ENCODE measurements at places on chromosomes 11 and 22. TPM values are rescaled to one million over a fixed set of nuclear protein-coding genes. Genes with fewer than 3 reads are reported as not detected.
A peak's percentile ranks its signal among the peaks of the same experiment; 100 is the strongest.

SLC6A5 gene
- not detected for total RNA-seq

MMP26 gene
- total RNA-seq, result not detected

DERL3 gene
- total RNA-seq, result not detected

MS4A6A gene
- 0.52 TPM for total RNA-seq

MRGPRX1 gene
- not detected for total RNA-seq

SAA1 gene
- 8.6 TPM for total RNA-seq

ATG16L2 gene
- total RNA-seq, result 15.2 TPM

OTOG gene
- 0.07 TPM for total RNA-seq

LRRN4CL gene
- 0.71 TPM for total RNA-seq

OOSP2 gene
- total RNA-seq, result not detected

IPO7 gene
- 186 TPM for total RNA-seq

FAM111A gene
- total RNA-seq, result 30.3 TPM

GRCh38 chr11:64644647-64645275 lies 53.7 kb downstream of the SLC22A12 start:
- no peak for DNase-seq

DNA sequence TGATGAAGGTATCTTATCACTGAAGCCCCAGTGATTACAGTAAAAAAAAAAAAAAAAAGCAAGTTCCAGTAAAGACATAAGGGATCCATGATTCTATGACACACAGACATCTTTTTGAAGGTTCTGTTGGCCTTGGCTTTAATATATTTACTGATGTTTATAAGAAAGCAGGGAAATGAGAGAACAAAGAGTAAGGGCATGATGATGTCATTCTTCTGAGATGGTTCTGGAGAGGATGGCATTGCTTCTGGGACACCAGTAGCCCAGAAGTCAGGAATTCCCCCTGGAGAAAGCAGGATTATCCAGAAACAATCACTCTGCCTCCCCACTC lies 233.6 kb downstream of the FAM76B start:
- no peak for DNase-seq

DNA sequence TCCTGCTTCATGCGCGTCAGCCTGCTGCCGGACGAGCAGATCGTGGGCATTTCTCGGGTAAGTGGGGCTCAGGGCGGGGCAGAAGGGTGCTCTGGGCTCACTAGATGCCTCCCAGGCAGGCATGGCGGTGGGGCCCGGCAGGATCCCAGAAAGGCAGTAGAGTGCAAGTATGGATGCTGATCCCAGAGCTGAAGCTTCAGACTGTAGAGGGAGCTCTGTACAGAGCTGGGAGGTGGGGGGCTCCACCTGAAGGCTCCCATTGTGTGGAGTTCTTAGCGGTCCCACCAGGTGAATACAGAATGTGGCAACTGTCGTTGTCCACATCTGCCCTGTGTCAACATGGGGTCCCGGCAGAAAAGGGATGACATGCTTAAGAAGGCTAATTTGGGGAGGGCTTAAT lies 16.5 kb upstream of the RHOD start:
- DNase-seq, result no peak

GRCh38 chr22:40603088-40603605 lies 33.4 kb downstream of the MRTFA start:
- no peak for DNase-seq

DNA sequence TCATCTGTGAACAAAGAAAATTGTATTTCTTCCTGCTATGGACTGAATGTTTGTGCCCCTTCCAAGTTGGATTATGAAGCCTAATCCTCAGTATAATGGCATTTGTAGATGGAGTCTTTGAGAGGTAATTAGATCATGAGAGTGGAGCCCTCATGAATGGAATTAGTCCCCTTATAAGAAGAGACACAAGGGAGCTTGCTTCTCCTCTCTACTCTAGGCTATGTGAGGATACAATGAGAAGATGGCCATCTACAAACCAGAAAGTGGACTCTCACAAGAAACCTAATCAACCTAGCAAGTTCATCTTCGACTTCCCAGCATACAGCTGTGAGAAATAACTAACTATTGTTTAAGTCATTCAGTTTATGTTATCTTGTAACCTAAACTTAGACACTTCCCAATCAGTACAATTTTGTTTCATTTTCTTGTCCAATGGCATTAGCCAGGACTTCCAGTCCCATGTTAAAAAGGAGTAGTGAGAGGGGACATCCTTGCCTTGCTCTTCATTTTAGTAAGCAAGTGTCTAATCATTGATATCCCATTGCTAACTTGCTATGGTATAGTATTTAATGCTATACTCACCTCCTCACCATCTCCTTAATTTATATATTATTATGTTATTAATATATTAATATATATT lies 45.7 kb downstream of the PDGFD start:
- no peak for DNase-seq

GRCh38 chr11:89405629-89406028 lies 85.5 kb downstream of the NOX4 start:
- DNase-seq, result peak; percentile 6

DNA sequence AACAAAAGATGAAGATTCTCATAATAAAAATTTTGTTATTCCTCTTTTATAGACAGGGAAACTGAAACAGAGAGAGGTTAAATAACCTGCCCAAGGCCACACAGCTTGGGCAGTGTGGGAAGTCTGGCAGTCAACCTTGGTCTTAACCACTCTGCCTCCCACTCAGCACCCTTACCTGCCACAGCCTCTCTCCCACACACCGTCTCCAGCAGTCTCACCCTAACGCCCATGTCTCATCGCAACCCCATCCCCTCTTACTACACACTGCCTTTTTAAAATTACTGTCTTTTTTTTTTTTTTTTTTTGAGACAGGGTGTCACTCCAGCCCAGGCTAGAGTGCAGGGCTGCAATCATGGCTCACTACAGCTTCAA lies 25.0 kb downstream of the ARRB1 start:
- no peak for DNase-seq

DNA sequence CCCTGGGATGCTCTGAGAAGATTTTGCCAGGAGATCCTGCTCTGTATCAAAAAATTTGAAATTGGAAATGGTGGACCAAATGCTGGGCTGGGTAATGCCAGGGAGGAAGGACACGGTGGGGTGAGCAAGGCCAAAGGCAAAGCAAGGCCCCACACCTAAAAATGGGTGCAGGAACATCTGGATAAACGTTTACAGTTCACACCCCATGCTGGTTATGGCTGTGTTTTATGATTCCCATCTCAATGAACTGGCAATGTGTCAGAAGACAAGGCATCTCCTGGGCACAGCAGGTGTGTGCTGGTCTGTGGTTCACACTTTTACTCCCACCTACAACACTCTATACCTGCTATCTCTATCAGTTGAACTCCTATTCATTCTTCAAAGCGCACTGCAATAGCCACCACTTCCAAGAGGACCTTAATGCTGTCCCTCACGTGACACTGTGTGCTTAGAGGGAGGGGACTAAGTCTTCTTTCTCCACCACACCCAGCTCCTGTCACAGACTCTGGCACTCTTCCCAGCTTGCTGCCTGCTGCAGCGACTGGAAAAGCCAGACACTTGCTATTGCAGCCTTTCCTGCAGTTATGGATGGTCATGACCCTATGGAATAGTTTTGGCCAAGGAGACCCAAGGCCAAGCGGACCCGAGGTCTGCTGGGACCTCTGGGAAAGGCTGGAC lies 277.5 kb downstream of the CTTN start:
- DNase-seq, result peak; percentile 12

DNA sequence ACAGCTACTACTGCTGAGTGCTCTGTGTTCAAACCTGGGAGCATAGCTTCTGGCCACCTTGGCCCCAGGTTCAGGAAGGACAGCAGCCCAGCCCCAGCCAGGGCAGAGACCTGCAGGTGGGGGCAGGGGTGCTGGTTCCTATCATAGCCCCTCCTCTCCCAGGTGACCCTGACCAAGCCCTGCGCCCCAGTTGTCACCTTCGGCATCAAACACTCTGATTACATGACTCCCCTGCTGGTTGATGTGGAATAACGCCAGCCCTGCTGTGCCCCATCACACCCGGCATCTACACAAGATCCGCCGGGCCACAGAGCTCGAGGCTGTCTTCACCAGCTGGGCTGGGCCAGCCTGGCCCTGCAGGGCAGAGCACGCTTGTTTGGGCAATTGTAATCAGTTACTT lies 6.9 kb downstream of the SCGB1C1 start:
- DNase-seq, result no peak

GRCh38 chr11:131195661-131196517 lies 174.5 kb upstream of the NTM start:
- no peak for DNase-seq

DNA sequence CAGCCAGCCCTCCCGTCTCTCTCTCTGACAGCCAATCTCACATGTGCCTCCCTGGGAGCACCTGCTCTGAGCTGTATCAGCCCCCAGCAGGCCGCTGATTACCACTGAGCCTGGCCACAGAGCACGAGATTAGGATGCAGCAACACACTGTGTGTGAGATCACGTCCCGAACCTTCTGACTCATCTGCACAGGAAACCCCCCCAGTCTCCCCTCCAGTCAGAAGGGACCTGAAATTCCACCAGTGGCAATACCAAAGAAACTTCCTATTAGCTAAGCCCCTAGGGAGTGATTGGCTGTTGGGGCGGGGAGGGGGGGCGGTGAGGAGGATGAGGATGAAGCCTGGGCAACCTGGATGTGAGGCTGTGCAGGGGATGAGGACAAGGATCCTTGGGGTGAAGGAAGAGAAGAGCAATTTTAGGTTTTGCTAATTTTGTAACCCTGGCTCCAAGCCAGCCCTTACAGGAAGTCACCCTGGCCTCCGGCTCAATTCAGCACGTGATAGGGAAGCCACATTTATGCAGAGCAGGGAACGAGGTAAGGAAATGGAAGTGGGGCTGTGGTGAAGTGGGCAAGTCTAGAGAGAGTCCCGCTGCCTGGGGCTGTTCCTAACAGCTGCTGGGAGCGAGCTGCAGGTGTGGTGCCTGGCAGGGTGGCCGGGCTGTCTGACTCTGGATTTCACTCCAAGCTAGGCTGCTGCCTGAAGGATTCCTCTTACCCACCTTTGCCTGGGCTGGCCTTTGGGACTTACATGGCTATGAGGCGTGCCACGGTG lies 1.9 kb downstream of the SLC43A3 start:
- no peak for DNase-seq

DNA sequence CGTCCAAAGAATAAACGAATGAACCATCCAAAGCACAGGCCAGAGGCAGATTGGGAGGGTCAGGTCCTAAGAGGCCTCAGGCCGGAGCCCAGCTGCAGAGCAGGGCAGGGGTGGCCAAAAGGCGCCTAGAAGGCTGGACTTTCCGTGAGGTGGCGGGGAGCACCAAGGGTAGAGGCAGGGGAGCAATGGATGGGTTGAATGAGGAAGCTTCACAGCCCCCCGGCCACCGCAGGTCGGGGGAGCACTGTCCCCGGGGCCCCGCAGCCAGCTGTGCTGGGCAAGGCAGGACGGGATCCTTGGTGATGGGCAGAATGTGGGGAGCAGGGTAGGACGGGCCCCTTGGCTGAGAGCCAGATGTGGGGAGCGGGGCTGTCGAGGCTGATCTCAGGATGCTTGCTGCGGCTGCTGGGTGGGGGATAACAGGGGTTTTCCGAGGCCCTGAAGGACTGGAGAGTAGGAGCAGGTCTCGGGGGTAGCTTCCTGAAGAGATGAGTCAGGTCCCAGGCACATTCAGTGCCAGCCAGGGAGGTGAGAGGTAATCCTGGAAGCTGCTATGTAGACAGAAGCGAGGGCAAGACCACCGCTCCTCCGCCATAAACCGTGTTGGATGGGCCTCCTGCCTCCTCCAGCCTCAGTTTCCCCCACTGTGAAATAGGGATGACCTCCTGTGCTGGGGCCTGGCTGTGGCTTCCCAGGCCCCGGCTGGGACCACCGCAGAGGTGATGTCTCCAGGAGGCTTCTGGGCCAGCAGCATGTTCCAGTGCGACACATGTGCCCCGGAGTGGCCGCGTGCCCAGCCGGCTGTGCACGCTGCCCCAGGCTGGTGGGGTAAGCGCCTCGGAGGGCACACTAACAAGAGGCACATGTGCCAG lies 34.6 kb upstream of the KCNQ1OT1 start:
- DNase-seq, result no peak

- DNase-seq, result peak; percentile 74
These were observed 75.8 kb downstream of the CD44 start for GRCh38 chr11:35214792-35215193.

GRCh38 chr11:8070417-8071115 lies 10.4 kb upstream of the TUB start:
- DNase-seq, result peak; percentile 21

DNA sequence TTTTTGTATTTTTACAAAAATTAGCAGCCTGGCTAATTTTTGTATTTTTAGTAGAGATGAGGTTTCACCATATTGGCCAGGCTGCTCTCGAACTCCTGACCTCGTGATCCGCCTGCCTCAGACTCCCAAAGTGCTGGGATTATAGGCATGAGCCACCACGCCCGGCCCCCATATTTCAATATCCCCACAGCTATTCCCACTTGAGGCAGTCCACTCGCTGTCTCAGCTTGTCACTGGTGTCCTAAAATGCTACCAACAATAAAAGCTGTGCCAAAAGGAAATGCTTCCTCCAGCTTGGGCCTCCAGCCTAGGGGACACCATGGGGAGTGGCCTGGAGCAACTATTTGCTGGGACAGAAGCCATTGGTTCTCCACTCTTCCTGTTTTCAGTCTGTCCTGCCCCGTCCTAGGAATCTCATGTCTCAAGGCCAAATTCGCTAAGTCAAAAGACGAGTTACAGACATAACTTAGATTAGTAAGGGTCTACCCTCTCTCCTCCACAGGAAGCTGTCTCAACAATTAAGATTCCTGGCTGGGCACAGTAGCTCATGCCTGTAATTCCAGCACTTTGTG lies 7.3 kb upstream of the SPINDOC start:
- no peak for DNase-seq

DNA sequence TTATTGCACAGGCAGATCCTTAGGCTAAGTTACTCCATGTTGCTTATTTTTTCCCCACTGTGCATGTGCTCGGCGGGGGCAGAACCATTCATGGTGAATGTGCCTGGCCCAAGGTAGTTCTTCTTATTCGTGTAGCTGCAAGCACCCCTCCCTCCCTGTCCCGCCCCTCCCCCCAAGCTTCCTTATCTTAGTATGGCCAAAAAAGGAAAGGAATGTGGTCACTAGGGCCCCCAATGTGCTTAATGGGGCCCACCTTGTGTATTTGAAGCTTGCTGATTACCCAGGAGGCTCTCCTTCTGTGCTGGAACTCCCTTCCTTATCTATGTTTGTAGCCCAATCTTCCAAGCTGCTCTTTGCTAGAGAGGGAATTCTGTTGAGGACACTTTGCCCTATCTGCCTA lies 1259.7 kb upstream of the RAG2 start:
- DNase-seq, result no peak

DNA sequence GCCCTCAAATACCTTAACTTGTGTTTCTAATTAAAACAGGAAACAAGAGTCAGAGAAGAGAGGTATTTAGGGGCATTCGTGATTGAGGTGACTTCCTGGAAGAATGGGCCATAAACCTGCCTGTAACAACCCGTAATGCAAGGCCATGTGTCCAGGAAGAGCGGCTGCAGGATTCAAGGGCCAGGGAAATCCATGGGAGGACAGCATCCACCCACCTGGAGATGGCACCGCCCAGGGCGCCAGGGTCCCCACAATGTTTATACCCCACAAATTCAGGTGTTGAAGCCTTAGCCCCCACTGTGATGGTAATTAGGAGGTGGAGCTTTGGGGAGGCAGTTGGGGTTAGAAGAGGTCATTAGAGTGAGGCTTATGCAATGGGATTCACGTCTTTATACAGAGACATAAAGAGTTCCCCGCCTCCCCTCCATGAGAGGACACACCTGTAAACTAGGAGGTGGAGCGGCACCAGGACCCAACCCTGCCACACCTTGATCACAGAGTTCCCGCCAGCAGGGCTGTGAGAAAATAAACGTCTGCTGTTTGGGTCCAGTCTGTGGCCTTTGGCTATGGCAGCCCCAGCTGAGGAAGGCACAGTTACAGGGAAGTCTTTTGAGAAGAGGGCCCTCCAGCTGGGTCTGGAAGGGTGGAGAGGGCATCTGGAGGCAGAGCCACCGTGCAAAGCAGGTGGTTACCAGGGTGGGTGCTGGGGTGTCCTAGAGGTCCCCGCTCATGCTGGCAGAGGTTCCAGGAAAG lies 1394.3 kb downstream of the TBC1D22A start:
- no peak for DNase-seq

All from HCT116 (cell line).